ENCODE measurements at places on chromosomes 6 and 20. TPM values are rescaled to one million over a fixed set of nuclear protein-coding genes. Genes with fewer than 3 reads are reported as not detected.
A peak's percentile ranks its signal among the peaks of the same experiment; 100 is the strongest.

GRCh38 chr6:4253604-4254231 lies 118.3 kb upstream of the ECI2 start:
- DNase-seq: no peak

- no peak for DNase-seq
Measured at GRCh38 chr6:138526822-138527235, 27.5 kb upstream of the NHSL1 start.

DNA sequence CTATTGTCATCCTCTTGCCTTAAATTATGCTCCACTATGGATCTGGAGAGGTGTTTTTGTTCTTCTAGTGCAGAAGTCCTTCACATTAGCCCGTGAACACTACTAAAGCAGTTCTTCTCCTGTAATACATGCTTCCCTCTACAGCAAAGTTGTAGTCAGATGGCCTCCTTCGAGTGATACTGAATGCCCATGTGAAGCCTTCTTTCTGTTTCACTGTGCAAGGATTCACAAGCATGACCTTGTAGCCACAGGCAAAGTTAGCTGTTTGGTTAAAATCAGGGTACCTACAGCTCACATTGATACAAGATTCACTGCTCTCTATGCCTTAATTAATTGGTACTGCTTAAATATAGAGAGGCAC lies 47.6 kb downstream of the ARHGAP18 start:
- DNase-seq: no peak

DNA sequence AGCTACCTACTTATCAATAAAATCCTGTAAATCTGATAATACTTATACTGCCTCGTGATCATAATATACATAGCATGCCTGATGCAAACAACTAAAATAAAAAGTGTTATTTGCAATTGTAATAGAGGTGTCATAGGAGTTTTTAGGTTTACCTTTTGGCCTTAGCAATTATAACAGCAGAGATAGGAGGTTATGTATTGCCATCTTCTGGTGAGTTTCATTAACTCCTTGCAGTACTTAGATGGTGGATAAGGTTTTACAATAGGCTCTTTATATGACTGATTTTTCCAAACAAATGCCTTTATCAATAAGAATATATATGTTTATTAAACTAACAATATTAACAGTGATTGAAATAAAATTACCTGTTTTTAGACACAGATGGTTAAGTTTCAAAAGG lies 27.8 kb upstream of the MYCT1 start:
- DNase-seq: peak; percentile 79

Gene CCN6
- not detected for total RNA-seq

All from G401 (cell line).